ENCODE measurements at places on chromosomes 3 and 15.

GRCh38 chr15:66935688-66936087 lies 129.7 kb upstream of the SMAD3 start:
- DNase-seq: no peak

DNA sequence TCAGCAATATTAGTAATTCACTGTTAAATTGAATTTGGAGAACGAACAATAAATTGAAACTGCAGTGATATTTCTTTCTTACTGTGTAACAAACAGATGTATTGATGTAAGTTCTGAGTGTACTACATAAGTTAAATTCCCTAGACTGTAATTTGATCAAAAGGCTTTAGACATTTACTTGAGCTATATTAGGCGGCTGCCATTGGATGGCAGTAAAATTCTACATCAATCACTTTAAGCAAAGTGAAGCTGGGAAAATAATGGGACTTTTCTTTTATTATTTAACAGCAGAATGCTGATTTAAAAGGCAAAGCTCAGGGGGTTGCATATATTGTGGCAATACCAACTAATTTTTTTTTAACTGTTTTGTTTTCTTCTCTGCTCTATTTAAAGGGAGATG lies 212.6 kb upstream of the PLSCR5 start:
- no peak for DNase-seq

- DNase-seq: no peak
Measured at GRCh38 chr3:20404741-20405100, 218.7 kb upstream of the SGO1 start.

DNA sequence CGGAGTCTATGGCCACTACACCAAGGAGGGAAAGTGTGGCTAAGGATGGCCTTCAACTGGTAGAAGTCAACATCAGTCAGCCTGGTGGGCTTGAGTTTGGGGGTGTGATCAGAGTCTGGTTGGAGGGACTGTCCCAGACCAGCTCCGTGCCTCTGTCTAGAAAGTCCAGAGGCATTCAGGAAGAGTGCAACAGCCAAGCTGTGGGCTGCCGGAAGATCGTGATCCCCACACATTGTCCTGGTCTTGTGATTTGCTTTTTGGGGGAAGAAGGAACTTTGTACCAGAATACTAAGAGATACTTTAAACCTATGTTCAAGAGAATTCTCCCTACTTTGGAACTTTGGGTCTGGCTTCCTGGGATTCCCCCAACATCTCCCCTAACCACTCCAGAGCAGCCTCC lies 47.8 kb upstream of the VPS8 start:
- DNase-seq: no peak

DNA sequence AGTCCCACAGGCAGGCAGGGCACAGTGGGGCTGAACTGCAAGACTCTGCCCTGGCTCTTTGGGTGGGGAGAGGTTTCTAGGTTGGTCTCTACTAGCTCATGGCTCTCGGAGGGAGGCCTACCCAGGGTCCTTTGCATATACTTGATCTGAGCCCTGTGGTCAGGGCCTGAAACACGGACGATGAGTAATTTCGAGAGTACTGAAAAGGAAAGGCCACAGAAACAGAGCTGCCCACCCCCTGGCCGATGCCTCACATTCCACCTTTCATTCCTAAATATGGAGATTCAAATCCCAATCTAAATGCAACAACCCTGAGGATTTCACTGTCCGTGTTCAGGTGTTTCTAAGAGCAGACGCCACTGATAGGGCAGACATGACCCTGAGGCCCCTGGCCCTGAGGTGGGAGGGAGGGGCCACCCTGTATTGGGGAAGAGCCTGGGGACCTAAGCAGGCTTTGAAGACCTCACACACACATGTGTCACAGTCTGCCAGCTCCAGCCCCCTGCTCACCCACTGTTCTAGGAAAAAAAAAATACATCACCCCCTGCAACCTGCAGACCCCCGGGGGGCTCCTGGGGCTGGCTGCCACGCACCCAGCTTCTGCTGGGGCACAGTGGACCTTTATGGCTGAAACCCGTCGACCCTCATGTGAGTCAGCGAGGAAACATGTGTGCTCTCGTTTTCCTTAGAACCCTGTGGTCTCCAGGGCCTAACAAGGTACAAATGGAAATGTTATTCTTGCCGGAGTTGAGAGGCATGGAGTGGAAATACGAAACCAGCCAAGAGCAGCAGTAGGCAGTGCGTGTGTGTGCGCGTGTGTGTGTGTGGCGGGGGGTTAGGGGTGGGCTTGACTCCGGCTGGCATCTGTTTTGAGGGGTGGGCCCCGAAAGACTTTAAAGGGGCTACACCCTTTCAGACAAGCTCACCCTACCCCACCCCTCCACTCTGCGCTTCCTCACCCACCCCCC lies 112.7 kb downstream of the CHSY1 start:
- no peak for DNase-seq

- DNase-seq: no peak
Measured at GRCh38 chr3:150847433-150847832, 57.8 kb downstream of the MINDY4B start.

All from activated naive CD4-positive, alpha-beta T cell (primary cell).